Pulmonary artery endothelial cell (primary cell): ENCODE measurements at places on chromosomes 1 and 21. TPM values are rescaled to one million over a fixed set of nuclear protein-coding genes. Genes with fewer than 3 reads are reported as not detected.

DNA sequence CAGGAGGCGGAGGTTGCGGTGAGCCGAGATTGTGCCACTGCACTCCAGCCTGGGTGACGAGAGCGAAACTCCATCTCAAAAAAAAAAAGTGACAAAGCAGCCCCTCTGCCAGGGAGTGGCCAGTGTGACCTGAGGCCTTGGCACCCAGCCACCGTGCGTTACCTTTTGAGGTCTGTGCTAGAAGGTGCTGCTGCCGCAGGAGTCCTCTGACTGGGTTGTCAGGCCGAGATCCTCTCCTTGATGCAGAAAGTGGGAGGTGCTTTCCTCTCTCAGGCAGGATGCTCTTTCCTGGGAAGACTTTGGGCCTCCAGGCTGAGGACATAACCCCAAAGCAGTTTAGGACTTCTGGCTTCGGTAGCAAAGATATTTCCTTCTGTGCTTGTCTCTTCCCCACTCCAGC, 280.5 kb upstream of the VAMP3 start:
- no peak for DNase-seq

- peak; percentile 36 for DNase-seq
These were observed at the start of gene GPN2 for GRCh38 chr1:26889551-26890466. GPN2 (minus strand) TSS chr1:26890283; CDS start chr1:26890096, 187 bp downstream.

The IFNLR1 gene
- total RNA-seq: not detected in 2 replicates

- DNase-seq: no peak
These were observed 51.9 kb downstream of the IER5 start for GRCh38 chr1:181140398-181140797.

DNA sequence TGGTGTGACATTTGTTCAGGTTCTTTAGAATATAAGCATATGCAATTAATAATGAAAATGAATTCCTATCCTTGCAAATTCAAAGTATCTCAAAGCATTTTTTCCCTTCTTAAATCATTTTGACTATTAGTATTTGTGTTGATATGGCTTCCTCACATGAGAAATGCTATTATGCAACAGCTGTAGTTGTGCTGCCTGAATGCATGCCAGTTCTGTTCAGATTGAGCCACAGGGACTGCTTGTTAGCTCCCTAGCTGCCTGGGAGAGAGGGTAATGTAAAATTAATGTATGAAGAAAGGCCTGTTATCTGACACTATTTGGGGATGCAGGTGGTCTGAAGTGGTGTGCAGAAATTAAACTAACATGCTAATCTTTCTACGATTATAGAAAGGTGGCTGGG, 45.5 kb downstream of the CACHD1 start:
- no peak for DNase-seq

The VSIG8 gene
- total RNA-seq: not detected in 2 replicates

DNA sequence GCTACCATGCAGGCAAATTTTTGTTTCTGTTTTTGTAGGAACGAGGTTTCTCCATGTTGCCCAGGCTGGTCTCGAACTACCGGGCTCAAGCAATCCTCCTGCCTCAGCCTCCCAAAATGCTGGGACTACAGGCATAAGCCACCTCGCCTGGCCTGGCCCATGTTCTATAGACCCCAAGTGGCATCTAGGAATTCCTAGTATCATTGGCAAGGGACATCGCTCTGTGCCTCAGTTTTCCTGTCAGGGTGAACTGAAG, 14.5 kb downstream of the NES start:
- no peak for DNase-seq

GRCh38 chr1:151516031-151516511, 4.9 kb downstream of the CGN start:
- DNase-seq: no peak
